Daoy (cell line): ENCODE measurements at places on chromosomes 4 and X. TPM values are rescaled to one million over a fixed set of nuclear protein-coding genes. Genes with fewer than 3 reads are reported as not detected.

Gene SNCA
- total RNA-seq, result 17.9 and 49.0 TPM in 2 replicates

Gene PLS3
- 111 and 115 TPM in 2 replicates for total RNA-seq

Gene OGT
- total RNA-seq, result 32.4 and 44.0 TPM in 2 replicates

Gene GLOD5
- not detected in 2 replicates for total RNA-seq

Gene NAP1L2
- total RNA-seq, result 10.2 and 12.9 TPM in 2 replicates

Gene TLR2
- total RNA-seq, result not detected in 2 replicates

Gene PRICKLE3
- 5.6 and 12.4 TPM in 2 replicates for total RNA-seq
